GM20000 (cell line): ENCODE measurements at places on chromosomes 7 and 10.

DNA sequence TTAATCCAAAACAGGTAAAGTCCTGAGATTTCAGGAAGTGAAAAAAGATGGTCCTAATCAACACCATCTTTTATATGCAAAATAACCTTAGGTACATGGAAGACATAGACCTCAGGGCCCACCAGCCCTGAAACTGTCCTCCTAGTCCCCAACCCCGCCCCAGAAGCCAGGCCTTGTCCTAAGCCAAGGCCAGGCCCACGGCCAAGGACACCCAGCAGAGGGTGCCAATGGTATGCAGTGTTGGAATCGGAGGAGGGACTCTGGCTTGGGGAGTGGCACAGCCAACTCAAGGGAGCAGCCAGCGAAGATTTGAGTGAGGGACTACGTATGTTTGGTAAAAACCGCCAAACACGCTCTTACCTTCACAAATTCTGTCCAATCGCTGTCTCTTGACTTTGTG lies 96.7 kb downstream of the ZRANB1 start:
- no peak for DNase-seq

DNA sequence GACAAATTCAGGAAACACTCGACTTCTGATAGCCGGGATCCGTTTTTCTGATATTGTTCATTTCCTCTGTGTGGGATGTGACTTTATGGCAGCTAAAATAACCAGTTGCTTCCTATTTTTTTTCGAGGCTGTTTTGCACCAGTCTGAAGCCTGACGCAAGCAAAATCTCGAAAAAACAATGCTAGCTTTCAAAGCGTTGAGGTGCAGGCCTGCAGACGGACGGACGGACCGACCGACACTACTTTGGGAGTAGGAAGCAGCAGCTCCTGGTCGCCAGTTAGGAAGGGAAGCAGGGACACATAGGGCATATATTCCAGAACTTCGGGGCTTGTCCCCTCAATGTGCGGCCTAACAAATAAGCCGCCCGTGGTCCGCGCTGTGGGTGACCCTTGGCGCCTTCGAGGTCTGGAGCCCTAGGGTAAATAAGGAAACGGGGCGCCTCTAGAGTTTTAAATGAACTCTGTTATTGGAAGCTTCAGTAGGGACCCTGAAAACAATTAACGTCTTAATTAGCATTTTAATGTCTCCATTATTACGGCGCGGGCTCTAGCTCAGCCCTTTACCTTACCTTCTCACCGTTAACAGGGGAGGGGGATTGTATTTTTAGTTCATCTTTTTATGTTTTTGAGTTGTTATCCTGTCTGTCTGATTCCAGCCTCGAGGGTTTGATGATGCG lies 1.3 kb downstream of the HHEX start:
- peak; percentile 27 for DNase-seq

DNA sequence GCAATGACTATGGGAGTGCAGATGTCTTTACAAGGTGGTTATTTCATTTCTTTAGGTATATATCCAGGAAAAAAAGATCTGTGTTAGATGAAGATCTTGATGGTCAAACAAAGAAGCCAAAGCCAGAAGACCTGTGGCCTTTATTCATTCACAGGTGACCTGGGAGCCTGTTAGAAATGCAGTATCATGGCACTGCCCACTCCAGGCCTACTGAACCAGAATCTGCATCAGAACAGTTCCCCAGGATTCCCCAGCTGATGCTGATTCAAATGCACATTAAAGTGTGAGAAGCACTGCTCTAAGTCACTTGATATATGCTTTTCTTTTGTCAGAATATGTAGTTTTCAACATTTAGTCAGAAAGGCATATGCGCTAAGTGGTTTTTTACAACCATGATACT lies 251.1 kb downstream of the IPMK start:
- DNase-seq, result no peak

DNA sequence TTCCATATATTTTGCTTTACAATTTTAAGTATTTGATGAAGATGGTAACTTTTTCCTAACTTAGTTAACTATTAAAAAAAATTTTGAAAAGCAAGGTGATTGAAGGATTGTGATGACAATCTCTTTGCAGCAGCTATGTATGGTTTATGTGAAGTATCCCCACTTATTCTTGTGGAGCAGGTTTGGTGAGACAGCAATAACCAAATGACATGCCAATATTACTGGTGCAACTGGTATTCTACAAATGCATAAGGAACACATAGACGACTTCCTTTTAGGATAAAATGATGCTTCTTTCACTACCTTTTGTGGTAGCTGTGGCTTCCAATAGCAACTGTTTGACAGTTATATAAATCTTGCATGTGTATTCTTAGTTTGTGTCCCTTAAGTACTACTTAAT lies 465.3 kb downstream of the PLXDC2 start:
- no peak for DNase-seq

DNA sequence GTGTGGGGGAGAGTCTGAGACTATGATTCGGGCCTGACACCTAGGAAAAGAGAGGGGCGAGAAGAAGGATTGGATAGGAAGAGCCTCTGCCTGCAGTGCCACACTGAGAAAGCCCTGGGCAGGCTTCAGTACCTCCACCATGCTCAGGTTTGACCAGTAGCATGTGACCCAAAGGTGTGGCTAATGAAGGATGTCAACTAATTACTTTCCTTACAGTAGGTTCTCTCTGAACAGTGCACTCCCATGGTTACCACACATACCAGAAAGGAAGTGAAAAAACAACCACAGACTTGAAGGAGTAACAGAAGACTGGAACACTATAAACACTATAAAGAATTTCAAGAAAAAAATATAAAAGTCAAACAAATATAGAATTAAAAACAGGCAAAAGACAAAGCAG lies 46.2 kb downstream of the SEM1 start:
- DNase-seq, result peak; percentile 6

GRCh38 chr10:11683529-11684320 lies 58.5 kb upstream of the ECHDC3 start:
- no peak for DNase-seq

DNA sequence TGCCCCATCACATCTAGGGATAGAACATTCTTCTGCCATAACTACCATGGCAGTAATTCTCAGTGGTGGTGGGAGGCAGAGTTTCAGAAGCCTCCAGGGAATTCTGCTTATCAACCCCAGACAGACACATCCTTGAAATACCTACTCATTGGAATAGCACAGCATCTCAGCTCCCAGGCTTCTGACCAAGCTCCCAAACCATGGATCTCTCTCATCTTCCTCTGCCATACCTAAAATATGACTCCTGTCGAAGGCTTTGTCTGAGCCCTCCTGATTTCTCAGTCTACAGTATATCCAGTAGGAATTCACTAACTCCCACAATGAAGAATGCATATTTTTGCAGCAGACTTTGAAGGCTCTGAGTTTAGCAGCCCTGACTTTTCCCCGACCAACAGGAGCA lies 687.5 kb downstream of the GRID1 start:
- DNase-seq, result no peak
